ENCODE measurements at places on chromosomes 5 and 9. TPM values are rescaled to one million over a fixed set of nuclear protein-coding genes. Genes with fewer than 3 reads are reported as not detected.

NOXA1 gene
- total RNA-seq, result 43.2 TPM

COL15A1 gene
- 32.2 TPM for total RNA-seq

DNA sequence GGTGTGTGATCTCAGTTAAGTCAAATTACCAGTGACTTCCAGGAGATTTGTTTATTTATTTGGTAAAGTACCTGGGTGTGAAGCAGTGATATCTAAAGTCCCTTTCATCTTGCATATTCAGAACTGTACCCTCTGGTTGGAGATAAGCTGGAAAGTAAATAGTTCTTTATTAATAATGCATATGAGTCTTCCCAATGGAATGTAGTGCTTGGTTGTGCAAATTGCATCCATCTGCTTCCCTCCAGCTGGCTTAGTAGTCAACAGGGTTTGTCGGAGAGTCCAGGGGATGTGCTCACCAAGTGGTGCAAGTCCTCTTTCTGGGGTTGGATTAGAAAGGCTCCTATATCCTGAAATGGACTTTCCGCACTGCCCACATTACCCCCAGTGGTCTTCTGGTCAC, 42.0 kb downstream of the TRPM3 start:
- no peak for DNase-seq

- peak; percentile 49 for DNase-seq
Observed at GRCh38 chr5:179607160-179607931, 16.1 kb downstream of the HNRNPH1 start.

- no peak for DNase-seq
Observed at GRCh38 chr5:78830528-78831046, 154.5 kb downstream of the ARSB start.

DNA sequence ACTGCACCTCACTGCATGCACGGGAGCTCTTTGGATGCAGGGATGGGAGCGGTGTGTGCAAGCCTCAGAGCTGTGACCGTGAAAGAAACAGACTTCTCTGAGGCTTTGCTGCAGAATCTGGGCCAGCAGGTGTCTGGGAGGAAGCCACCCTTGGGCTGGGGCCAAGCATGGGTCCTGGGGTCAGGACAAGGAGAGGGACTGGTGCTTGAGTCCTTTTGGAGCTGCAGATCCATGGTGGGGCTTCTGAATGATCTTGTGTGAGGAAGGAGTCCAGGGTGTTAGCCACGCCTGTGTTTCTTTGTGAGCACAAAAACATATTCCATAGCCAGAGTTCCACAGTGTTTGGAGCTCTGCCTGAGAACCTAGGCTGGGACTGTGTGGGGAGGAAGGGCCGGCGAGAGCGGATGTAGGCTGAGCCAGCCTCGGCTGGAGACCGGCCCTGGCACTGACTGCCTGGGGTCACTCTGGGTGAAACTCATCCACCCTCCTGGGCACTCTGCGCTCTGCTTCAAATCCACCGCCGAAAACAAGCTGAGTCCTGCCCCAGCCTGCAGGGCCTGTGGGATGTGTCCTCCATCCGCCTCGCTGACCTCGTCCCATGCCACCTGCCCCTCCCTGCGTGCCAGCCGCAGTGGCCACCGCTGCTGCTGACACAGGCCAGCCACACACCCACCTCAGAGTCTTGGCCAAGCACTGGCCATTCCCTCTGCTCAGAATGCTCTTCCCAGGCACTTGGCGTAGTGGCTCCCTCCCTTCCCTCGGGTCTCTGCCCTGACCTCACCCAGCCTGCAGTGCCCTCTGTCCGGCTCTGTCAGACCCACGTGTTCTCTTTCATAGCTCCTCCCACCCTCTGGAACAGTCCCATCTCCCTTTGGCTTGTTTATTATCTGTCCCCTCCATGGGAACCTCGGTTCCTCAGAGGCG, 26.7 kb downstream of the ERGIC1 start:
- peak; percentile 91 for DNase-seq

DNA sequence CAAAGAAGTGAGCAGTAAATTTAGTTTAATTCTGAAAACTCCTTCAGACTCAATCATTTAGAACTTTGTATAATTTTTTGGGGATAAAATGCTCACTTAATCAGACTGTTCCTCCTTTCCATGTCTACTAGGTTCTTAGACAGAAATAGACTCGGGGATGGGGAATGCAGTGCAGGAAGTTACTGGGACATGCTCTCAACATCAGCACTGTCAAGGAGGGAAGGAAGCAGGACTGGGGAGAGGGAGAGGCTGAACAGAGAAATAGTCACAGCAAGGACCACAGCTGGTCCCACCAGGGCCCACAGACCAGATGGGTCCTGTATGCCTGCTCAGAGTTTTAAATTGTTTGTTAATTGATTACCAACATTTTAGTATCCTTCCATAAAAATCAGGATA, 310.1 kb upstream of the MSX2 start:
- no peak for DNase-seq

All from stomach (tissue), 19 donors.